Activated naive CD4-positive, alpha-beta T cell treated with anti-CD3 and anti-CD28 coated beads, Interleukin-2, amount 10 ng/mL, durations not matched to agents 7 days and 5 days (primary cell): ENCODE measurements at places on chromosomes 6 and 20.

DNA sequence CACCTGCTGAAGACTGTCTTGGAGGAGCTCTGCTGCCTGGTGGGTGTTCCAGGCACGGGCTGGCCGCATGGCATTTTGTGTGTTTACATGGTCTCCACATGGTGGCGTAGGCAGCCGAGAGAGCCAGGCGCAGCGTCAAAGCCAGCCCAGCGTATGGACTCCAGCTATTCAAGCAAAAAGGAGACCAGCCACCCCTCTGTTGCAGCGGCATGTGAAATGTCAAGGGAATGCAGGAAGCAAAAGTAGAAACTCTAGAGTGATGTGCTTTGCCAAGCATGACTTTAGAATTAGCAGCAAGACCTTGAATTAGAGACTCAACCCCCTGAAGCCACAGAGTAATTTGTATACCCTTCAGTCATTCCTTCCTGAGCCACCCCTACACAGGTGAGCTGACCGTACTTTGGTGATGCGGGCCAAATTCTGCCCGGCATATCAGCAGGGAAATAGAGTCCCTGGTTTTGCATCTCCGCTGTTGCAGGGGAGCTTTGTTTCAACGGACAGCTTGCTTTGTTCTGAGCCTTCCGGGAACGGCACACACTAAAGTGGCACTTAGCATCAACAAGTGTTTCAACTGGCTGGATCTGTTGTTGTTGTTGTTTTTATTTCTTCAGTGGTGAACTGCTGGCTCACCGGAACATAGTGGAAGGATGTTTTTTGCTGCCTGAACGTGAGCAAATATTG lies 48.5 kb downstream of the FNDC1 start:
- DNase-seq: peak; percentile 31

- no peak for DNase-seq
These were observed 19.5 kb downstream of the SF3B5 start for GRCh38 chr6:144075875-144076274.

GRCh38 chr6:166825553-166826145 lies 130.7 kb downstream of the RNASET2 start:
- DNase-seq: no peak

GRCh38 chr6:30231067-30231466 lies 17.9 kb upstream of the TRIM26 start:
- no peak for DNase-seq

- no peak for DNase-seq
These were observed 42.7 kb downstream of the MTRES1 start for GRCh38 chr6:107070686-107071085.
